HS-27A (cell line): ENCODE measurements at places on chromosomes 16 and 17.

DNA sequence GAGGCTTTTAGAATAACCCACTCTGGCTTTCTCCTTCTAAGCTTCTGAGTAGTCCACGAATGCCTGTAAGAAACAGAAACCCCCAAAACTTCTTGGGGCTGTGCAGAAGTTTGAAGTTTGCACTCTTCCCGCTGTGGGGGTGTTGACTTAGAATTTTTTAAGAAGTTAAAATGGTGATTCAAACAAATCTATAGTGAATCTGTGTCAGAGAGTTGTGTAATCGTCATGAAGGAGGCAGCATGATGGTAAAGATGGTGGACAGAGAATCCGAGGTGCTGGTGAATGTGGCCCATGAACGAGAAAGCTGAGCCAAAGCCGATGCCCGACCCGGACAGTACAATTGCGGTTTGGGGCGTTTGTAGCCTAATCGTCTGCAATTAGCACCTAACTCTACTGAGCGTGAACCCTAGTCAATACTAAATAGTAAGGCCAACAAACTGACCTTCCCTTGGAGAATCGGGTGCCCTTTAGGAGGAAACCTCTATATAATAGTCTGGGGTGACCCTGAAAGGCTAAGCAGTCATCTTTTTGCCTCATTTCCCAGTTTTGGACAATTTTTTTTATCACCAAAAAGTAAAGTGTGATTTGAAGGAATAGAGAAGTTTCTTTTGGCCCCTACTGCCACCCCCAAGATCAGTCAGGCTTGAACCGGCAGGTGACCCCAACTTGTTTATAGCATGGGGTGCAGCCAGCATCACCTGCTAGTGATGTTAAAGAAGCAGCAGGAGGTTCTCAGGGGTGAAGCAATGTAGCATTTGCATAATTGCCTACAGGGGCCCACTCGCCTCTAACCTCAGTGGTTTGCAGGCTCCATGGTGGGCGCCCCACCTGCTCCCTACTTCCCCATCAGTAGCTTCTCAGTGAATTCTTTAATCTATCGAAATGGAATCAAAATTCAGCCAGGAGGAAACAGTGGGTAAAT lies 11.2 kb downstream of the IRF8 start:
- no peak for DNase-seq

DNA sequence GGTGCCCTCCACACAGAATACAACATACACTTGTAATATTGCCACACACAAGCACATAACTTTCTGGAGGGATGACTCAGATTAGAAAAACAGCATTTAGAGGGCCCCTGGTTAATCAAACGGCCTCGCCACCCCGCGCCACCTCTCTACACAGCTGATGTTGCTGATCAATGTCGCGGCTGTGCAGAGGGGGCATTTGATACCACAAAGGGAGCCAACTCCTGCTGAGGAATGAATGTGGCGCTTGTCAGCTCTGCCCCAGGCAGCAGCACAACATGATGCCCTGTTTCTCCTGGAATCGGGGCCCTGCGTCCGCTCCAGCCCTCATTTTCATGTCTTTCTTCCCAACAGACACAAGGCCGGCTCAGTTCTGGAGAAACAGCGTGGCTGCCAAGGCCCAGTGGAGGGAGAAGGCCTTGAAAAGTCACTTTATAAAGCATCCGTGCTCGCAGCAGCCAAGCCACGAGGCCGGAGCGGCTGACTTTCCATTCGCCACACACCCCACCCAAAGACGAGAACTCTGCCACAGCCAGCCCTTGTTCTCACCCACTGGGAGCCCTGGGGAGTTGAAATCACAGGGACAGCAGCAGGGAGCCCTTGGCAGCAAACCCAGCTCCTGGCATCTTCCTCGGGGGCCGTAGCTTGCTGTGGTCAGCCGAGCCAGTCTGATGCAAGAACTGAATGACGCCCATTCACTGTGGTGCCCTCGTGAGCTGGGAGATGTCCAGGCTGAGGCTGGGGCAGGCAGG lies 65.6 kb downstream of the XYLT1 start:
- no peak for DNase-seq

- DNase-seq = no peak
Measured at GRCh38 chr16:27724482-27725235, 174.7 kb downstream of the KATNIP start.

- no peak for DNase-seq
Measured at GRCh38 chr17:55282379-55282702, 17.6 kb downstream of the HLF start.

DNA sequence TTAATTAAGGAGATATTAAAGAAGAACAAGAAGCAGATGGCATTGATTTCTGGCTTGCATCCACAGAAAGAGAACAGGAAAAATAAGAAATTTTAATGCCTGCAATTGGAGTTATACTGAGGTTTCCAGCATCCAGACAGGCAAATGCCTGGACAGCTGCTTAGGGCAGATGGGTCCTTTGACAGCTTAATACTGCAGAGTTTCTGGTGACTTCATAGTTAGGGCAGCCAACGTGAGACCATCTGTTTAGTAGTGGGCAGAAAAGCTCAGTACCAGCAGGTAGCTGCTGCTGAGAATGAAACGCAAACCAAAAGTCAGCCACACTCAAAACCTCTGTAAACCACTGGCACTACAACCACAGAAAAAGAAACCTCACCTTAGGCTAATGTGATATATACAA lies 109.8 kb downstream of the CDK5R1 start:
- DNase-seq = no peak

DNA sequence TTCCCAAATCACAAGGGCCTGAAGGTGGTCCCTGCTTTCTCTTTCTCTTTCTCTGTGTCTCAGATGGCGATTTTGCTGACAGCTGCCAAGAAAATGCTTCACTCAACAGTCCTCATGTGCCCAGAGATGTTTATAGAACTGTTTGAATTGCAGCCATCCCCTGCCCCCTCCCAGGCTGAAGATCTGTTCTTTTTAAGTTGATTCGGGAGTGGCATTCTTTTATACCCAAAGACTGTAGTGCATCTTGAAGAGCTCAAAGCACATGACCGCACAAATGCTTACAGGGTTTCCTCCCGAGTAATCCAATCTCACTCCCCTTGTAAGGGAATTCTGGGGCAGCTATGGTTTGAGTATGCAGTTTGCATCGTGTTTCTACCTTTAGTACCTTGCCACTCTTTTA lies 75.7 kb downstream of the SEC14L1 start:
- DNase-seq = no peak

GRCh38 chr17:77419095-77419494 lies 278.3 kb downstream of the SEC14L1 start:
- no peak for DNase-seq

DNA sequence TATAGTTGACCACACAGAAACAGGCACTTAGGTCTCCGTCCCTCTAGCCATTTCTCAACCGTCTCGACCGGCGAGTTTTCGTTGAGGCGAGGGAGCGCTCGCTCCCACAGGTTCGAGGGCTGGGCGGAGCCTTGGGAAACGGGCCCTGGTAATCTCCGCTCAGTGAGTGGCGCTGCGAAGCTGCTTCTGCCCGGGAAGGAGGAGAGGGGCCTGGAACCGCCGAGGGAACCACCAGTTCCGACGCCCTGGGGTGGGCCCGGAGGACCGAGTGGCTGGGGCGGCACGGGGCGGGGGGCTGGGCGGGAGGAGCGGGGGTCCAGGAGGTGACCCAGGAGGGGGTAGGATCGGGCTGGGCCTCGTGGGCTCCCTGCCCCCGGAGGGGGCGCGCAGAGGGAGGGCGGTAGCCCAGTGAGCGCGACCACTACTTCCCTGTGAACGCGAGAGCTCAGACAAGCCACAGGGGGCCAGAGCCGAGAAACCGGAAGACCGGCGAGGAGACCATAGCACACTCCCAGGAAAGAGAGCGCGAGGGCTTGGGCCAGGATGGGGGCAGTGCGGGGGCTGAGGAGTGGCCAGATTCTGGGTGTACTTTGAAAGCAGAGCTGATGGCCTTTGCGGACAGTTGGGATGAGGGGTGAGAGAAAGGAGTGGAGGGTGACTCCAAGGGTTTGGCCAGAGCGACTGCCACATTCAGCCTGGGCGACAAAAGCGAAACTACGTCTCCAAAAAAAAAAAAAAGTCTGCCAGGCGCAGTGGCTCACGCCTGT lies 29.9 kb upstream of the ARL4D start:
- DNase-seq = peak; percentile 45

- DNase-seq = peak; percentile 2
Measured at GRCh38 chr17:69819316-69820087, 255.5 kb upstream of the KCNJ16 start.

- DNase-seq = no peak
Measured at GRCh38 chr16:30137897-30138296, 14.9 kb upstream of the MAPK3 start.

DNA sequence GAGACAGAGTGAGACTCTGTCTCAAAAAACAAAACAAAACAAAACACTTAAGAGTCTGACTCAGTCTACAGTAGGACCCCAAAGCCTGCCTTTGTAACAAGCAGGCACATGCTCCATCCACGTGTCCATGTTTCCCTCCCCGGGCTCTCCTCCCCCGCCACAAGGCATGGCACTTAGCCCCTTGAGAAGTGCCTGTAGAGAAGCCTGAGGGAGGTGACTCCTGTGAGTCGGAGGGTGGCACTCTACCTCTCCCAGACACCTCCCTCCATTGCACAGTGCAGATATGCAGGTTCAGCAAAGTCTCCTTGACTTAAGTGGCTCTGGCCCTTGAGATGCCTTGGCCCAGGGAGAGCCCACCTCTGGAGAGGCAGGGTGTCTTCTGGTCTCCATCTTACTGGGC lies 6.8 kb downstream of the FHOD1 start:
- no peak for DNase-seq
